ENCODE measurements at places on chromosomes 1 and 21. TPM values are rescaled to one million over a fixed set of nuclear protein-coding genes. Genes with fewer than 3 reads are reported as not detected.

The PCP4L1 gene
- total RNA-seq: not detected

The USP25 gene
- 11.6 TPM for total RNA-seq

The RAB42 gene
- 3.1 TPM for total RNA-seq

The KRTAP10-4 gene
- not detected for total RNA-seq

The PDC gene
- total RNA-seq: not detected

The ADAMTS5 gene
- total RNA-seq: not detected

The ADGRB2 gene
- 5.6 TPM for total RNA-seq

The UTS2 gene
- not detected for total RNA-seq

The LYPLA2 gene
- total RNA-seq: 54.5 TPM

The C8A gene
- total RNA-seq: not detected

The CR2 gene
- 0.04 TPM for total RNA-seq

Data from A549 treated with dexamethasone at 1 μM for 4 hours (cell line).